Central memory CD8-positive, alpha-beta T cell (primary cell): ENCODE measurements at places on chromosomes 3 and 15.
A peak's percentile ranks its signal among the peaks of the same experiment; 100 is the strongest.

DNA sequence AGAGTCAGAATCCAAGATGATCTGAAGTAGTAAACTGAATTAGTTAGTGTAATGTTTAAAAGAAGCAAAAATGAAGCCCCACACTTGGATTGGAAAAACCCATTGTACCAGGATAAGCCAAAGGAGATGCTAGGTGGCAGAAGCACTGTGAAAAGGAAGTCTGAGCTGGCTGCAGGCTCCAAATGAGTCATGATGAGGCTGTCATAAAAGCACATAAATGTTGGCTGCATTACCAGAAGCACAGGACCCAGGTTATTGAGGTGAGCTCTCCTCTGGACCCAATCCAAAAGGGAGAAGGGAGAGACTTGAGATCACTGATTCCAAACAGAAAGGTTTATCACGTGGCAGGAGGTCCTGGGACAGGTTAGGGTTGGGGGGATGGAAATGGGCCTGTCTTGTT is 3.2 kb upstream of the ACAN start:
- no peak for DNase-seq

- DNase-seq, result no peak
Observed at GRCh38 chr15:93019090-93019489, 69.9 kb downstream of the RGMA start.

DNA sequence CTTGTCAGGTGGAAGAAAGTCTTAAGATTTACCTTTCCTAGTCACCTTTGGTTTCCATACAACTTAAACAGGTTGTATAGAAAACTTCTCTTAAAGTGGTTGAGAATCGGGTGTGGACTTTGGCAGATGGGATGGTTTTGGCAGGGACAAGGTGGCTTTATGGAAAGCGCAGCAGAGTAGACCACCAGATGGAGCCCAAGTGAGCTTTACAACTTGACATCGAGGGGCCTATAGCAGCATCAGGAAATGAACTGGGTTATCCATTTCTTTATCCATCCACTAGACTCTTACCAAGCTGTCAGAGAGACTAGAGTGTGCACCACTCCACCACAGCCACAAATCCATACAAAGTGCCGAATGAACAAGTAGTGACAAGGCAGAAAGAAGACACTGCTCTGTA is 85.3 kb upstream of the MBNL1 start:
- peak; percentile 25 for DNase-seq

- no peak for DNase-seq
Observed at GRCh38 chr3:25281732-25282126, 146.3 kb upstream of the RARB start.

GRCh38 chr15:89230277-89230676 is 8.9 kb upstream of the RLBP1 start:
- no peak for DNase-seq

DNA sequence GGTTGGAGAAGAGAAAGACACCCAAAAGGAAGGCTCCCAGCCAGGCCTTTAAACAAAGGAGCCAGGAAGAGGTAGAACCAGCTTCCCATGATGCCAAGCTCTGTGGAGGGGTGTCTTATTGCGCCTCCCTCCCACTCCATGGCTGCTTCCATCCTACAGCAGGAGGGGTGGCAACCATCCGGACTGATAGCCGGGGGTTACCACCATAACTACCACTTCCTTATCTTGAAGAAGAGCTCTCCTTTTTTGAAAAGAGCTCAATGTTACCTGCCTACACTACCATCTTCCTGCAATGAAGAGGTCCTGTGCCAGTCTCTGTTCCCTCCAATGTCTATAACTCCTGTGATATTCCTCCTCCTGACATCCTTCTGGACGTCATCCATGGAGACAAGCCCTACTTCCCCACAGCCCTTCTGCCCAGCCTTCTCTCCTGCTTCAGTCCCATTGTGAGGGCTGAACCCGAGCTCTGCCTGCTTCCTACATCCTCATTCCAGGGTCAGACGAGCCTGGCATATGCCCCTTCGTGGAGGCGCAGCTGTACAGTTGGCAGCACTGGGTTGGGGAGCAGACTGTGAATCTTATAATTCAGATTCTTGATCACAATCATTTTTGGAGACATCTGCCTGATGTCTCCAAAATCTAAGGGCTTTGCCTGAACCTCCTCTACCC is 8.5 kb downstream of the CCDC9B start:
- DNase-seq, result no peak

GRCh38 chr3:116030131-116030850 is 407.0 kb downstream of the GAP43 start:
- no peak for DNase-seq

DNA sequence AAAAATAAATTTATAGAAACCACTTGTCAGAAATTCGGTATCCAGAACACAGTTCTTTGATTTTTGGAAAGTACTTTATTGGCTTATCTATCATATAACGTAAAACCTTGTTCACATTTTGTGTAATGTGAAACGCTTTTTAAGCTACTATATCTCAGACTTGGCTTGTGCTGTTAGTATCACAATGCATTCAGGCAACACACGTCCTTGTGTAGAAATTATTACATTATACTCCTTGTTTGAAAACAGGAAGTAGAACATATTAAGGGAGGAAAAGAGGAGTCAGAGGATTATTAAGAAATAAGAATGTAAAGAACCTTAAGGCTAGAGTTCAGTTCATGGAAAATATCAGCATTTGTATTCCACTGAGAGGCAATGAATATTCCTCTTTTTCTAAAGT is 1.6 kb downstream of the DNAJC13 start:
- no peak for DNase-seq

GRCh38 chr3:105512061-105512460 is 145.4 kb downstream of the ALCAM start:
- DNase-seq, result no peak

DNA sequence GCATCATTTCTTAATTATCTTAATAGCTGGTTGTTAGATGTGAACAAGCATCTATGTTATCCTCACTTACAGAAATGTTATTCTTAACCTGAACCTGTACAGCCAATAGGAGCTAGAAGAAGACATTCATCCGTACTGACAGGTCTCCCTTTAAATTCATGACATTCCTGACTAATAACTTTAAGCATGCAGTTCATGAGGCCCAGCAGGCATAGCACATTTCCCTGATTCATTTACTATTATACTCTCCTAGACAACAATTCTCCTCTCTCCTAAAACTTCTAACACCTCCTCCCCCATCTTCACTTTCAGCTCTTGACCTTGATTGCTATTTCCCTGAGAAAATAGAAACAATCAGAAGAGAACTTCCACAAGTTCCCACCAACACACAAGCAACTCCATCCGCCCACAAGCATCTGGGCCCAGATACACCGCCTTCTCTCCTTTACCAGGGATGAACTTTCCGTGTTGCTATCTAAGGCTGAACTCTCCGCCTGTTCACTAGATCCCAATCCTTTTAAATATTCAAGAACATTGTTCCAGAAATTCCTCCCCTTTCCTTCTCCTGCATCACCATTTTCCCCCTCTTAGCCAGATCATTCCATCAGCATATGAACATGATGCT is 62.9 kb upstream of the SPRED1 start:
- DNase-seq, result no peak

- DNase-seq, result peak; percentile 35
Observed at GRCh38 chr15:70259028-70259424, 161.3 kb upstream of the TLE3 start.

DNA sequence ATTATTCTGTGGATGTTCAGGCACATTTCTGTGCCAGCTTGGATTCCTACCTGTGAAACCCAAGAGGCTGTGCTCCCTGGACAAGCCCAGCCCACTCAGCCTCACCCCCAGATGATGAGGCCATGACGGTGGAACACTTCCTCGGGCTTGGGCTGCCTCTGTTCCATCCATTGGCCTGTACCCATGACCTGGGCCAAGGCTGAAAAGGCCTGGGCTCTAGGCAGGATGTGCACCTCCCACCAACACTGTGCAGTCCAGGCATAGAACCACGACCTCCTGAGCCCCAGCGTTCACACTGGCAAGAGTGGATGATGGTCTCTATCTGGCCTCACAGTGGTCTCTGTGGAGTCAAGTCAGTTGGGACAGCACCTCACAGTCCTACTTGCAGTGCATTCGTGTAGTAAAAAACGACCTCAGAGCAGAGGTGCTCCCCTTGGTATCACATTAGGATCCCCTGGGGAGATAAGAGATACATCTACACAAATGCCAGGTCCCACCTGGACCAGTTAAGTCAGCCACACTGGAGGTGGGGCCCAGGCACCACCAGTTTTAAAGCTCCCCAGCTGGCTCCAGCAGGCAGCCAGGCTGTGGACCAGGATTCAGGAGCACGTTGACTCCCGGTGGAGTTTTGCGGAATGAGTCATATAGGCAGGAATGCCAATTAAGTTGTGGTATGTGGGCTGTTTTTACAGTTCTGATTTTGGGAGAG is 39.0 kb upstream of the IGF1R start:
- DNase-seq, result no peak

GRCh38 chr15:81534124-81534523 is 160.1 kb upstream of the TMC3 start:
- no peak for DNase-seq

DNA sequence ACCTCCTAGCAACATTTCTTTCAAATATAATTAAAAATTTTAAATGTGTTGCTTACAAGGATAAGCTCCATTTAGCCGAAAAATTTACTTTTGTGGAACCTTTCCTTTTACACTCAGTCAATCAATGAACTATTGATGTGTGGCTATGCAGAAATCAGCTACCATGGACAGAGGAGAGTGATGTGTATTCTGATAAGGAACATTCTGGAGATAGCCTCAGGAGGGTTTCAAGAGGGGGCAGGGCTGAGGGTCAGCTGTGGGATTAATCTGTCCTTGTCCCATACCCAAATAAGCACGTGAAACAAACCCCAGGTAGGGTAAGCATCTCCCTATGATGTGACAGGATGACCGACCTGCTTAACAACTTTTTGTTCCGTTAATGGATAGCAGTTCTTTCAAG is 192.6 kb upstream of the PROK2 start:
- DNase-seq, result no peak

- no peak for DNase-seq
Observed at GRCh38 chr15:60004009-60004845, at the start of gene FOXB1. TSS of gene FOXB1 (plus strand) at chr15:60004311. CDS start at chr15:60004964, 653 bp downstream.

DNA sequence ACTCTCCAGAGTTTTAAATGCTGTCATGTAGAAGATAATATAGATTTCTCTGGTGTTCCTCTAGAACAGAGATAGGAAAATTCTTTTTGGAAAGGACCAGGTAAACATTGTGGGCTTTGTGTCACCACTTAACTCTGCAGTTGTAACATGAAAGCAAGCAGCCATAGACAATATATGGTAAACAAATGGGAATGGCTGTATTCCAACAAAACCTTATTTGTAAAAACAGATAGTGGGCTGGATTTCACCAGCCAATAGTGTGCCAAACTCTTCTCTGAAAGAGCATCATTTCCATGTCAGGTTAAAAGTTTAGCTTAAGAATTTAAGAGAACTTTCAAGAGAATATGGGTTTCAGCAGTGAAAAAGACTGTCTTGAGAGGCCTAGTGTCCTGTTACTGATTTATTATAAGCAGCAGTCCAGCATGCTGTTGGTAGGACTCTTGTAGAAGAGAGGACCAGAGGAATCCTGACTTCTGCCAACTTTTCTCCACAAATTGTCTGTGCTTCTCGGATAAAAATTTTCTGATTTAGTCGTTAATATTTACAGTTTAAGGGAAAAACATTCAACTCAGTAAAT is 107.7 kb downstream of the TCF12 start:
- no peak for DNase-seq

GRCh38 chr3:11288786-11289637 is 16.8 kb downstream of the ATG7 start:
- DNase-seq, result peak; percentile 13

DNA sequence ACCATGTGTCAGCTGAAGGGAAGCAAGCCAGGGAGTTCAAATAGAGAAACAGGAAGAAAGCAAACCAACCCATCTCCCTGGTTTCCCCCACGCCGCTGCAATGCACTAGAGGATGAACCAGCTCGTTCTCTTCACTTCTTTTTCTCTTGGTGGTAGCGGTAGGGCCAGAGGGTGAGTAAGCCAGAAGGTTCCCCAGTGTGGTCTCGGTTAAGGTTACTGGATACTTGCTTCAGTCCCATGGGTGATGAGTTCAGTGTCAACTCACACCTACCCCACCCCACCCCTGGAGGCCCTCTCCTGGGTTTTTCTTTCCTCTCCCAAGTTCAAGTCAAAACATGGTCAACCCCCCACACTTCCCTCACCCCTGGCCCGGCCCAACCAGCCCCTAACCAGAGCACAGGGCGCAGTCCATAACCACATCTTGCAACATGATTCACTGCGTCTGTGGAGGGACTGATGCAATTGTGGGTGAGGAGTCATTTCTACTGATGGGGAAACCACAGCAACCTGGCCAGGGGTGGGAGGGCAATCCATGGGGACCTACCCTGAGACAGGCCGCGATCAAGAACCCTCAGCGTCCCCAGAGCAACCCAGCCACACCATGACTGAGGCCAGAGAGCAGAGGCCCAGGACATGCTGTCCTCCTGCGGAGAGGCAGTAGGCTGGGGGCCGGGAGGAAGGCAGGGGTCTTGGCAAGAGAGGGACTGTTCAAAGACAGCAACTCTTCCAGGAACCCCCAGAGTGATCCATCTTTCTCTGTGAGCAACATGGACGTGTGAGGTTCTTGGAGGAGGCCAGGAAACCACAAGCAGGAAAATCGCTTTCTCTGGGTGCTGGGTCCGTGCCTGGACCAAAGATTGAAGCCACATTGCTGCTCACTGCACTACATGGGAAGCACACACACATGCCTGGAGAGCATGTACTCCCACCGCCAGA is 276.6 kb downstream of the UACA start:
- no peak for DNase-seq

DNA sequence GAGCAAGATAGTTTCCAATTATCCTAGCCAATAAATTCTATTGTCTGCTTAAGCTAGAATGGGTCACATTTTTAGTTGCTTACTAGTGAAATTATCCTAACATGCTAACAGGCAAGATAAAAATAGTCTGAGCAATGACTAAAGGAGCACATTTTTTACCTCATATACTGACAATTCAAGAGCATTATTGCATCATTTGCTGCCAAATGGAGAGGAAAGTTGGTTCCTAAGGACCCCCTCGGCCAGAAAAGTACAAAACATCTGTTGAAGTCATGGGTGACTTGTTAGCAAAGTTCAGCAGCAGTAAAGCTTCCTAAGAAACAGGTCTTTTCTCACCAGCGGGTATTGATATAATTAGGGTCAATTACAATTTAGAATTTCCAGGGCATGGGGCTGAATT is 1001.0 kb downstream of the FHIT start:
- no peak for DNase-seq

GRCh38 chr15:99509686-99510461 is 55.9 kb upstream of the MEF2A start:
- DNase-seq, result no peak

GRCh38 chr3:113153499-113154107 is 57.8 kb upstream of the BOC start:
- DNase-seq, result no peak

GRCh38 chr3:15967577-15967976 is 169.8 kb upstream of the ANKRD28 start:
- no peak for DNase-seq

DNA sequence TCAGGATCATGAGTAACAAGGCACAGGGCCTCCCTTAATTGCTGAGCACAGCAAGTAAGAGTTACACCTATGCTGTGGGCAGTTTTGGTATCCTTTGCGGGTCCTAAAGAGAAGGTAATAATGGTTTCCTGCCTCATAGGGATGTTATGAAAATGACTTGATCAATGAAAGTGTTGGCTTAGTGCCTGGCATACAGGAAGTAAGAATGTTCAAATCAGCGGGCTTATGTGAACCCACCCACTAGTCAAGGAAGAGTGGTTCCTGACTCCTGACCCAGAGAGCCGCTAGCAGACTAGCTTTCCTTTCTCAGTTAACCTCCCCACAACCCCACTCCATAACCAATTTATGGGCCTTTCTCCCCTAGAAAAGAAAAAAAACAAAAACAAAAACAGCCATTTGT is 5.2 kb upstream of the ADAMTS9 start:
- DNase-seq, result no peak
